NCI-H460 (cell line): ENCODE measurements at places on chromosomes 11 and 22.

DNA sequence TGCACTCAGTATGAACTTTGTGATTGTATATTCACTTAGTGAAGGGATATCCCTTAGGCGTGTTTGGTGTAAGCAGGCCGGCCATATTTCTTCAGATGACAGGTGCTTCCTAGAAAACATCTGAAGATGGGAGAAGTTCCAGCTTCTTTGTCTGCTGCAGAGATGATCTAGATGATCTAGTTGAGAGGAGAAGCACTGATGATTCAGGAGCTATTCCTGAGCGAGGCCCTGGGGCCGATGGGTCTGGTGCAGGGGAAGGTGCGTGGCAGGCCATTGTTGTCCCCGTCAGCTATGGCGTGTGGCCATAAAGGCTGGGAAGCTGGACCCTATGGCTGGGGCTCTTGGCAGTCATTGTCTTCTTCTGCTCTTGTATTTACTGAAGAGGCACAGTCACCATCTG is 14.0 kb downstream of the FAM118A start:
- no peak for DNase-seq

GRCh38 chr11:33651555-33651954 is 49.1 kb downstream of the C11orf91 start:
- DNase-seq = no peak

DNA sequence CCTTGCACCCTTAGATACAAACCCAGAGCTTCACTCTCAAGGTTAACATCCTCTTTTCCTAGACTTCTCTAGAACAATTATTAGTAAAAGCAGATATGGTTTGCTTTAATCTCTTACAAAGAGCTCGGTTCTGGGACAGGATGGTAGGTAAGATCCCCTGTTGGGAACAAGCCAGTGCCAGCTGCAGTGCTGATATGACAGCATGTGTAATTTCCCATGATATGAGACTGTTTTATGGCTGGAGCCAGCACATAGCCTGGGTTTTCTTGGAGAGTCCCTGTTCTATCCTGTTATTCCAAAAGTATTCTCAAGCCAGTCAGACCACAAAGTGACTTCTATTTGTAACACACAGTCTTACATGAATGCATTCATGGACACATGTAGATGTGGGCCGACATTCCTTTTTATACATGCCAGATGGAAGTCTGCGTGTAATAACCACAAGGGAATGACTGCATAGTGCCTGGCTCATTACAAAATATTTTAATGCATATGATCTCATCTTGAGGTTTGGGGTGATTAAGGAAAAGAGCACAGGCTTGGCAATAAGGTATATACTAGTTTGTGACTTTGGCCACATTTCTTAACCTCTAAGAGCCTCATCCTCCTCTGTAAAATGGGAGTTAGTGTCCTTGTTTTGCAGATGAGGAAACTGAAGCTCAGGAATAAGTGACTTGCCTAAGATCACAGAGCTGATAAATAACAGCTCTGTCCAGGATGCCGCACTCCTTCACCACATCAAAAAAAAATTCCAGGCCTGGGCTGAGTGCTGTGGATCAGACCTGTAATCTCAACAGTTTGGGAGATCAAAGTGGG is 21.8 kb downstream of the CLMP start:
- DNase-seq = no peak

GRCh38 chr22:41818011-41818410 is 14.9 kb upstream of the SREBF2 start:
- no peak for DNase-seq

DNA sequence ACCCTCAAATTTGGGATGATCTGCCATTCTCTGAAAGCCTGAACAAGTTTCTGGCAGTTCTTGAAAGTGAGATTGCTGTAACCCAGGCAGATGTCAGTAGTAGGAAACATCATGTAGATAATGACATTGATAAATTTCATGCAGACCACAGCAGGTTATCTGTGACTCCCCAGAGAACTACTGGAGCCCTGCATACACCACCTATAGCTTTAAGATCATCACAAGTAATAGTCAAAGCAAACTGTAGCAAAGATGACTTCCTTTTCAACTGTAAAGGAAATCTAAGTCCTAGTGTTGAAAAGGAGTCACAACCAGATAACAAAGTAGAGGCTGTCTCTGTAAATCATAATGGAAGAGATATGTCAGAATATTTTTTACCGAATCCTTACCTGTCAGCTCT is 31.0 kb downstream of the DDIAS start:
- DNase-seq = no peak

DNA sequence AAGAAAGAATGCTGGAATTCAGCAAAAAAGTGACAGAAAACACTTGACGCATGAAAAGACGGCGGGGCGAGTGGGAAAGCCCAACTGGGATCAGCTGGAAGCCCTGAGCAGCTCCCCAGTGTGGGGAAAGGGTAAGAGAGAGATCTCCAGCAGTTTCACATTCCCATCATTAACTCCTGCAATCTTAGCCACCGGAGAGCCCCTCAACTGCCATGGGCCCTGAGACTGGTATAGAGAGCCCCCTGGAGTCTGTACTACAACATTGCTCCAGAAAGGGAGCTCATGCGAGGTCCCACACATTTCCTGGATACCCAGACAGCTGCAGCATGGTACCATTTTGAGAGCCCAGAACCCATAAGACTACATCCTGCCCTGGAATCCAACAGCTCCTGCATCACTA is 31.1 kb downstream of the MRGPRX4 start:
- peak; percentile 1 for DNase-seq

GRCh38 chr22:27460591-27461347 is 340.8 kb downstream of the MN1 start:
- no peak for DNase-seq
